ENCODE measurements at places on chromosomes 11 and 22. TPM values are rescaled to one million over a fixed set of nuclear protein-coding genes. Genes with fewer than 3 reads are reported as not detected.

MYO18B gene
- total RNA-seq: 0.71 TPM

- no peak for DNase-seq
Observed at GRCh38 chr11:87295237-87295636, 257.5 kb downstream of the TMEM135 start.

OR8G5 gene
- not detected for total RNA-seq

SUSD2 gene
- total RNA-seq: 82.6 TPM

ASCL2 gene
- total RNA-seq: 2.4 TPM

- no peak for DNase-seq
Observed at GRCh38 chr22:41745968-41746367, 46.7 kb downstream of the MEI1 start.

GRCh38 chr22:30564761-30565119 is 9.7 kb downstream of the GAL3ST1 start:
- no peak for DNase-seq

PANX2 gene
- 1.00 TPM for total RNA-seq

- no peak for DNase-seq
Observed at GRCh38 chr11:31582697-31583096, 73.1 kb downstream of the ELP4 start.

DNA sequence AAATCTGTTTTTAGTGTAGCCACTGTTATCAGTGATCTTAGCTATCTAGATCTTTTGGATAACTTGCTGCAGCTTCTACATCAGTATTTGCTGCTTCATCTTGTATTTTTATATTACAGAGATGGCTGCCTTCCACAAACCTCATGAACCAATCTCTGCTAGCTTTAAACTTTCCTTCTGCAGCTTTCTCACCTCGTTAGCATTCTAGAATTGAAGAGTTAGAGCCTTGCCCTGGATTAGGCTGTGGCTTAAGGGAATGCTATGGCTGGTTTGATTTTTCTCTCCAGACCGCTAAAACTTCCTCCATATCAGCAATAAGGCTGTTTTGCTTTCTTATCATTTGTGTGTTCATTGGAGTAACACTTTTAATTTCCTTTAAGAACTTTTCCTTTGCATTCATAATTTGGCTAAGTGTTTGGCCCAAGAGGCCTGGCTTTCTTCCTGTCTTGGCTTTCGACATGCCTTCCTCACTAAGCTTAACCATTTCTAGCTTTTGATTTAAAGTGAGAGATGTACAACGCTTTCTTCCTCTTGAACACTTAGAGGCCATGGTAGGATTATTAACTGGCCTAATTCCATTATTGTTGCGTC is 51.9 kb downstream of the LDLRAD3 start:
- DNase-seq: no peak

DNA sequence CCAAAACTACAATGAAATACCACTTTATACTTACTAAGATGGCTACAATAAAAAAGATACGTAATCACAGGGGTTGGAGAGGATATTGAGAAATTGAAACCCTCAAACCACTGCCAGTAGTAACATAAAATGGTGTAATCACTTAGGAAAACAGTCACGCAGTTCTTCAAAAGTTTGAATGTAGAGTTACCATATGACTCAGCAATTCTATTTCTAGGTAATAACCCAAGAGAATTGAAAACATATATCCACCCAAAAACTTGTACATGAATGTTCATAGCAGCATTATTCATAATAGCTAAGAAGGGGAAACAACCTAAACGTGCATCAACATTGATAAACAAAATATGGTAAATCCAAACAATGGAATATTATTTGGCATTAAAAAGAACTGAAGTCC is 24.4 kb upstream of the PSMA1 start:
- DNase-seq: no peak

GDPD5 gene
- total RNA-seq: 15.9 TPM

- DNase-seq: peak; percentile 29
Observed at GRCh38 chr11:5666402-5666793, 18.5 kb downstream of the TRIM5 start.

OSBP2 gene
- 12.3 TPM for total RNA-seq

DNA sequence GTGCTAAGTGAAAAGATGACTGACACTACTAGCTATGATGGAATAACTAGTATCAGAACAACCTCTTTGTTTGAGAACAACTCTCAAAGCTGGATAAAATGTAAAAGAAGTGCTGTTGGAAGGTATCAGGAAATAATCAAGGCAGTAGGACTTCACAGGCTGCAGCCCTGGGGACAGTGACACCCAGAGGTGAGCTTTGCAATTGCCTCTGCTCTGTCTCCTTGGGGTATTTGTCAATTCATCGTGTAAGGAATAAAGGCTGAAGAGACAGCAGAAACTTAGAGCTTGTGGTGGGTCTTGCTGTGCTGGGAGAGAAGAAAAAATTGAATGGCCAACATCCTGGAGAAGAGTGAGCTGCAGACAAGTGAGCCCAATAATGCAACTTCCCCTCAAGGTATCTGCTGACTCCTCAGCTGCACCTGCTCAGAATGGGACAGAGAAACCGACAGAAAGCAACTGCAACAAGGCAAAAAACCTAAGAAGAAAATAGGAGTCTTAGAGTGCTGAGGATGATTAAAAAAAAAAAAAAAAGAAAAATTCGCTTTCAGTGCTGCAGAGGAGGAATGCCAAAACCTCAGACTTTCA is 141.1 kb downstream of the RCN1 start:
- no peak for DNase-seq

DNA sequence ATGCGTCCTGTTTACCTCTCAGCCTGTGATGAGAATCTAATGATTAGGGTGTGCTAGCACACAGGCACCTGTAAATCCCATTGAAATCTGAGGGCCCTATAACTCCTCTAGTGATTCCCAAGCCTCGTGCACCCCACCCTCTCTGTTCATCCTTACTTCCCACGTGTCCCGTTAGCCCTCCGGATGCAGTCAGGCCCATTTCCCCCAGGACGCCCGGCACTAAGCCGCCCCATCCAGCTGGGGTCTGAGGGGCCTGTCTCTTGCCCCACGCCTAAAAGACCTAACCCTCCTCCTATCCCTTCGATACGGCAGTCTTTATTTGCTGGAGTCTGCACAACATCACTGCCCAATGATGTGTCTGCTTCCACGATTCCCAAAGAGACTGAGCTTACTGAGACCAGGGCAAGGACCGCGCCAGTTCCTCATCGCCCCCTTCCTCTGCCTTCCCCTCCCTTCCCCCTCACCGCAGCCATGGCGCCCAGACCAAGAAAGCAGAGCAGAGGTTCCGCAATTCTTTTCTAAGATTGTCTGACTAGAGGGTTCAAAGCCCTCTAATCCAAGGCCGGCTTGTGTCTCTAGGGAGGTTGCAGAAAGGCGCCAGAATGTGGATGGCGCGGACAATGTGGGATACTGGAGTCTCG is 1.1 kb upstream of the FADS2 start:
- DNase-seq: no peak

ZFTA gene
- 8.7 TPM for total RNA-seq

OR51G2 gene
- not detected for total RNA-seq

DNA sequence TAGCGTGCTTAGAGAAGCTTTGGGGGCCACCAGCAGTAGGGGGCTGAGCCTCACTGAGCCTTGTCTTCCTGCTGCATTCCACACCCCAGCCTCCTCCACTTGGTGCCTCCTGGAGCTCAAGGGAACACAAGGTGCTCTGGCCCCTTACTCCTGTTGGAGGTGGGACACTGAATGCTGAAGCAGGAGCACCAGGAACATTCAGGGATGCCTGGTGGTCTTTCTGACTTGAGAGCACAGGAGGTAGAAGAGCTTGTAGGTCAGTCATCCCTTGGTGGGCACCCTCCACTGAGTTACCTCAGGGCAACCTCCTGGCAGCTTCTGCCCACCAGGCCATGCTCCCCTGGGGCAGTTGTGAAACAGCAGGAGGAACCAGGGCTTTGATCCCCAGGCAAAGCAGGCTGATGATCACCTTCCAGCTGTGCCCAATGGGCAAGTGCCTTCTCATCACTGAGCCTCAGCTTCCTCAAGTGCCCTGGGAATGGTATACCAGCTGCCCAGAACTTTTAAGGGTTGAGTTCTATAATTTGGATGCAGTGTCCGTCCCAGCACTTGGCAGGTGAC is 50.1 kb downstream of the CABIN1 start:
- DNase-seq: no peak

- peak; percentile 66 for DNase-seq
Observed at GRCh38 chr11:81497202-81497804, 1236.4 kb downstream of the FAM181B start.

- DNase-seq: no peak
Observed at GRCh38 chr22:37351232-37351631, 68.9 kb downstream of the CYTH4 start.

DNA sequence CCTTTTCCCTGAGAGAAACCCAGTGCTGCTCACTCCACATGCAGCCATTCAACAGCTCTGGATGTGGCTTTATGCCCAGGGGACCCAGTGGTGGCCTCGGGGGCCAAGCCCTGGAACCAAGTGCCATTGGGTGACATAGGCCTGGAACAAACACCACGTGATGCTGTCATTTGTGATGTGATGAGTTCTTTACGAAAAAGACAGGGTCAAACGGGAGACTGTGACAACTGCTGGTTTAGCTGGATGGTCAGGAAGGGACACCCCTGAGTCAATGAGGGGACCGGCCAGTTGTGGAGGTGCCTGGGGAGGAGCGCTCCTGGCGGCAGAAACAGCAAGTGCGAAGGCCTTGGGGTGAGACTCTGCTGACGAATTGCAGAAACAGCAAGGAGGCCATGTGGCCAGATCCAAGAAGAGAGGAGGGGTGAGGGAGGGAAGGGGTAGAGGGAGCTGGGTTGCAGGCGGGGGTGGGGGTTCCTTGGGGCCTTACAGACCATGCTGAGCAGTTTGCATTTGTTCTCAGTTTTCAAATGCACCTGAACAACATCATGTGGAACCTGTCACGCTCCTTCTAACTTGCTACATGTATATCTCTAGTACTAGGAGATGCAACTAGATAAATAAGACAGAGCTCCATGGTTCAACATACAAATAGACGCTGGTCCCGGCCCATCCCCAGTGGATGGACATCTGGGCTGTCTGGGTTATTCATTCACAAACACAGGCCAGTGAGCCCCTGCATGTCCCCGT is 56.1 kb downstream of the IGLL5 start:
- no peak for DNase-seq

GRCh38 chr22:43910178-43910695 is 13.4 kb upstream of the PNPLA3 start:
- DNase-seq: no peak

P2RY2 gene
- 13.0 TPM for total RNA-seq

DNA sequence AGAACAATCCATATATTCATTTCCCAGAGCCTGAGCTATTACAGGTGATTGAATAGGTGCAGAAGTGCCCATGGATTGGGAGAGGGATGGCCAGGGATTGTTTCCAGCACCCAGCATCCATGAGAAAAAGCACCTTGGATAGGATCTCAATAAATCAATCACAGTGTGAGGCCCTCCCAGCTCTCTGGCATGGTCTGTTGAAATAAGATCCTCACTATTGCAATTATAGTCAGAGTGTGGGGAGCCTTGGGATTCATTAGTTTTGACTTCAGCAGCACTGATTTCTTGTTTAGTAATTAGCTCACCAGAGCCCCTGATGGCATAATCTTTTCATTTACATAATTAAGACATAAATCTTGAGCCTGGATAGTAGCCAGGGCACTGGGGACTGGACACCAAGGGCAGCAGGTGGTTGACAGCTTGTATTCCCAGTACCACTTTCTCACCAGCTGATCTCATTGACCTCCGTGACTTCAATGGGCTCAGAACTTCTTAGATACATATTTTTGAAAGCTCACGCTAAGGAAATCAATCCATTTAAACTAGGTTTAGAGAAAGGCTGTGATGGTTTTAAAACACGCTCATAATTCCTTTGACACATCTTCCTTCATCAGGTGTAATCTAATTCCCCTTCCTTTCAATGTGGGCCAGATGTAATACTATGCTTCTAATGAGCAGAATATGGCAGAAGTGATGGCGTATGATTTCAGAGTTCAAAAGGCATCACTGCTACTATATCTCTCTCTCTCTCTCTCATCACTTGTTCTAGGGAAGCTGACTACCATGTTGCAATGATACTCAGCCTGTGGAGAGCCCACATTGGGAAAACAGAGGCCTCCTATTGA is 22.1 kb upstream of the DRD2 start:
- no peak for DNase-seq

- DNase-seq: peak; percentile 49
Observed at GRCh38 chr22:27488456-27489177, 312.9 kb downstream of the MN1 start.

DNA sequence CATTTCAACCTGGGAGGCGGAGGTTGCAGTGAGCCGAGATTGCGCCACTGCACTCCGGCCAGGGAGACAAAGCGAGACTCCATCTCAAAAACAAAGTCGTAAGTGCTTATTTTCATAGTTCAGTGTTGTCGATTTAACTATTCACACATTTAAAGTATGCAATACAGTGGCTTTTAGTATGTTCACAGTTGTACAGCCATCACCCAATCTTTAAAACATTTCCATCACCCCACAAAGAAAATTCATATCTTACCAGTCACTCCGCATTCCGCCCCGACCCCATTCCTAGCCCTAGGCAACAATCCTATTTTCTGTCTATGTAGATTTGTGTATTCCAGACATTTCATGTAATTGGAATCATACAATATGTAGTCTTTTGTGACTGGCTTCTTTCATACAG is 11.9 kb downstream of the IPO7 start:
- DNase-seq: no peak

Data from lung (tissue), 17 donors.